ENCODE measurements at places on chromosomes 2 and 18.

- DNase-seq: no peak
These were observed 897.0 kb downstream of the CPS1 start for GRCh38 chr2:211453311-211453887.

- no peak for DNase-seq
These were observed 76.0 kb downstream of the RNF144A start for GRCh38 chr2:6993229-6993640.

DNA sequence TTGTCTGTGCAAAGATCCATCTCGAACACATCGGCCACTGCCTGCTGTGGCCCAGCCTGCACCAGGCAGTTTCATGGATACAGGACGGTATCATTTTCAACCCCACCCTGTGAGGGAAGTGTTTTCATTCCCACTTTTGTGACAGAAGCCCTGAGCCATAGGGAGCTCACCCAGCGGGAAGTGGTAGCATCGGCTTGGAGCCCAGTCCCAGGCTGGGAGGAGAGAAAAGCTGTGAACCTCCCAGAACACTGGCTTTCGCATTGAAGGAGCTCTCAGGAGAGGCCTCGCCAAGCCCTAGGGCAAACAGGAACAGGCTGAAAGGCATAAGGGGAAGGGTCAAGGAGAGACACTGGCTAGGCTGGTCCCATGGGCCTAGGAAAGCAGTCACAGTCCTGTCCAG lies 166.1 kb downstream of the TFCP2L1 start:
- DNase-seq: no peak

- no peak for DNase-seq
These were observed 1.4 kb downstream of the SNORC start for GRCh38 chr2:232871418-232871834.

- DNase-seq: no peak
These were observed 149.3 kb downstream of the CSRNP3 start for GRCh38 chr2:165618806-165619205.

Data from stimulated activated CD4-positive, alpha-beta T cell treated with anti-CD3 and anti-CD28 coated beads, Interleukin-1b, Interleukin-23, amount 100 ng/mL, for 24 hours (primary cell).